ENCODE measurements at places on chromosomes 13 and 19.

GRCh38 chr19:32869369-32869965 lies at the start of gene SLC7A9:
TSS of gene SLC7A9 (minus strand) at chr19:32869767. CDS start at chr19:32868534, 1,233 bp downstream.
- no peak for DNase-seq

DNA sequence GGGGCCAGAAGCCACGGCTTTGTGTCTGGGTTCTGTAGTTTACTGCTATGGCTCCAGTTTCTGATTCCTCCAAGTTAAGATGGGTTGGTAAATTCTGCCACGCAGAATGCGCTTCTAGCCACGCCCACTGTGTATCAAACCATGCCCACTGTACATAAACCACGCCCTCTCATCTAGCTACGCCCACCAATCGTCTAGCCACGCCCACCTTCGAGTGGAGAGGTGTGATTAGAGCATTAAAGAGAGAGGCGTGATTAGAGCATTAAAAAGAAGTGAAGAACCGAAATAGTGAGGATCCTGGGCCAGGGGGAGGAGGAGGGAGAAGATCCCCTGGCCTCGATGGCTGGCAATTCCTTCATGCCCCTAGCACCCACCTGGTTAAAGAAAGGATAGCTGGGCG lies 43.7 kb upstream of the ADGRE5 start:
- DNase-seq: peak; percentile 62

DNA sequence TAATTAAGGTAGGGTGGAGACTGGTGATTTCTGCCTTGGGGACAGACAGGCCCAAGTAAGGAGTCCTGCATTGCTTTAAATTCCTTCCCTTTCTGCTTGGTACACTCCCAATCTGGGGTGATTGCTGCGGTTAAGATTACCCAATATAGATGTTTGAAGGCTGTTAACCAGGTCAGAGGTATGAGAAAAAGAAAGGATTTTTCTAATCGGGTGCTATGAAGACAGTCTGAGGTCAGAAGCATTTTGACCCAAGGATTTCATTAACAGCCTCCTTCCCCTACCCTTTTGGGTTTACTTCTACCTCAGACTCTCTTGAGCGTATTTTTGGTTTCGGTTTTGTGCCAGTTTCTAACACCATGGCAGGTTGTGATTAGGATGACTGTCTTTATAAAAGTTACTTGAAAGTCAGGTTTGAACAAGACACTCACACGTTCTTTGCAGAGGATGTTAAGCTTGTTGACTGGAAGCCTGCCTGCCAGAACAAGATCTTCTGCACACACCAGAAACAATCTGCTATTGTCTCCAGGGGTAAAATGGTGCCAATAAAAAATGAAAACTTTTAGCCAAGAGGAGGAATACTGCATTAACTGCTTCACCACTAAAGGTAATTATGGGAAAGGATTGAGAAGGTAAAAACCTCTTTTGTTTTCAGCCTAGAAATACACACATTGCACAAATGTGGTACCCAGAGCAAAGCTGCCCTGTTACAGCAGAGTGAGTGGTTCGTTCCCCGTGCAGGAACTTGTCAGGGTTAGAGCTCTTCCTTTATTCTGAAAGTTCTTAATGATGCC lies 108.8 kb downstream of the NDFIP2 start:
- DNase-seq: no peak

DNA sequence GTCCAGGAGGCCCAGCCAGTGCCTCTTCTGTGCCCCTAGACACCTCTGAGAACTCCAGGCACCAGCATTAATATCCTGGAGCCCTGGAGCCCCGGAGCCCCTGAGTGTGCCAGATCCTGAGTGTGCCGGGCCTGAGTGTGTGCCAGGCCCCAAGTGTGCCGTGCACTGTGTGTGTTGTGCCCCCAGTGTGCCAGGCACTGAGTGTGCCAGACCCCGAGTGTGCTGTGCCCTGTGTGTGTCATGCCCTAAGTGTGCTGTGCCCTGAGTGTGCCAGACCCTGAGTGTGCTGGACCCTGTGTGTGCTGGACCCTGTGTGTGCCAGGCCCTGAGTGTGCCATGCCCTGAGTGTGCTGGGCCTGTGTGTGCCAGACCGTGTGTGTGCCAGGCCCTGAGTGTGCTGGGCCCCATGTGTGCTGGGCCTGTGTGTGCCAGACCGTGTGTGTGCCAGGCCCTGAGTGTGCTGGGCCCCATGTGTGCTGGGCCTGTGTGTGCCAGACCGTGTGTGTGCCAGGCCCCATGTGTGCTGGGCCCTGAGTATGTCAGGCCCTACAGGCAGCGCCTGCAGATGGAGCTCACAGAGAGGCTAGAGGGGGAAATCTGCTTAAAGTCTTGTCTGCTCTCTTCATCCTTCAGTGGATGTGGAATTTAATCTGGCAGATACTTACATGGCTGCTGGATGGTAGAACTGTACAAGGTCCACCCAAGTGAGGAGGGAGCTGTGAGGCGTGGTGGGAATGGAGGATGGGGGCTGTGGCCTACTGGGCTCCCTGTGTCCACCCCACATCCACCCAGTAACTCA lies 53.9 kb downstream of the C13orf46 start:
- no peak for DNase-seq

DNA sequence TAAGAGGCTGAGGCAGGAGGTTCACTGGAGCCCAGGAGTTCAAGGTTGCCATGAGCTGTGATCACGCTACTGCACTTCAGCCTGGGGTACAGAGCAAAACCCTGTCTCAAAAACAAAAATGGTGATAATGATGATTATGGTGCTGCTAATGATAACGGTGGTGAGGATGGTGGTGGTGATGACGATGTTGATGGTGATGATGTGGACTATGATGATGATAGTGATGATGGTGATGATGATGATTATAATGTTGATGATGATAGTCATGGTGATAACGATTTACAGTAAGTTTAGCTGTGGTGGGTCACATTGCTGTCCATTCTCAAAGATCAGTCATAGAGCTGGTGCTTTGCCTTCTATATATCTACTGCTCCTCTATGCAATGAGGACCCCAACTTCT lies 1340.6 kb downstream of the UQCRFS1 start:
- no peak for DNase-seq

- no peak for DNase-seq
Measured at GRCh38 chr19:38389101-38389925, 816 bp downstream of the SPRED3 start.

All from DND-41 (cell line).